Activated T-helper 2 cell treated with anti-CD3 and anti-CD28 coated beads, Interferon-gamma antibody, Interleukin-2, Interleukin-4, amounts not matched to agents 10 μg/mL and 5 μg/mL and 100 μg/mL, durations not matched to agents 14 hours and 24 hours and 36 hours (primary cell): ENCODE measurements at places on chromosomes 2 and 18. TPM values are rescaled to one million over a fixed set of nuclear protein-coding genes. Genes with fewer than 3 reads are reported as not detected.

The CCDC102B gene
- 1.2 and 1.3 TPM in 2 replicates for total RNA-seq

The CAPN14 gene
- 0.18 and 0.27 TPM in 2 replicates for total RNA-seq

The RBBP8 gene
- total RNA-seq: 92.8 and 94.5 TPM in 2 replicates

The REG1B gene
- not detected in 2 replicates for total RNA-seq

DNA sequence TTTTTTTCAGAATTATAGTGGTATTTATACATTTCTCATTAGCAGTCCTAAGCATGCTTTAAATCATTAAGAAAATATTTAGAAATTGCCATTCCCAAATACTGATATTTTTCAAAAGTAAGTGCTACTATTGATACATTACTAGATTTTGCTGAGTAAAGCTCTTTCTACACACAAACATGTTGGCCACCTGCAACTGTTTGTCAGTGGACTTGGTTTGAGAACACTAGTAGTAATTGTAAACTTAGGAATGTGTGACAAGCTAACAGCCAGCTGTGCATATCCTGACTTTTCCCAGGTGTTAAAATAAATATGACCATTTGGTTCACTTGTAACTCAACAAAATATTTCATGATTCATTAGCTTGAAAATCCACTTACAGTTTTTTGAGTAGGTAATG lies 103.1 kb downstream of the MSTN start:
- DNase-seq: no peak
- no peak overlapping the region for H3K27ac ChIP-seq
- no peaks in the 10 kb centered on the region for H3K36me3 ChIP-seq
- no peak overlapping the region for H3K4me3 ChIP-seq
- no peaks in the 10 kb centered on the region for H3K4me1 ChIP-seq

DNA sequence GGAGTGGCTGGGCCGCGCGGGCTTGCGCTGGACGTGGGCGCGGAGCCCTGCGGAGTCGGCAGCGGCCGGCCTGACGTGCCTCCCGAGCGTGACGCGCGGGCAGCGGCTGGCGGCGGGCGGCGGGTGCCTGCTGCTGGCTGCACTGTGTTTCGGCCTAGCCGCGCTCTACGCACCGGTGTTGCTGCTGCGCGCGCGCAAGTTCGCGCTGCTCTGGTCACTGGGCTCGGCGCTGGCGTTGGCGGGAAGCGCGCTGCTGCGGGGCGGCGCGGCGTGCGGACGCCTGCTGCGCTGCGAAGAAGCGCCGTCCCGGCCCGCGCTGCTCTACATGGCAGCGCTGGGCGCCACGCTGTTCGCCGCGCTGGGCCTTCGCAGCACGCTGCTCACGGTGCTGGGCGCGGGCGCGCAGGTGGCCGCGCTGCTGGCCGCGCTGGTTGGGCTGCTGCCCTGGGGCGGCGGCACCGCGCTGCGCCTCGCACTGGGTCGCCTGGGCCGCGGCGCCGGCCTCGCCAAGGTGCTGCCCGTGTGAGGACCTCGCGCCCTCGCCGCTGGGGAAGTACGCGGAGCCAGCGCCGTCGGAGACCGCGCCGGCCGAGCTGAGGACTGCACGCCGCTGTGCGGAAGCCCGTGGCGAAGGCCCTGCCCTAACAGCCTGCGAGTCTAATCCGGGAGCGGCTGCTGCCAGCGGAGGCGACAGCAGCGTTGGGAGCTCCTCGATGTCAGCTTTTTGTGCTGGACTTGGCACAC lies 526 bp downstream of the SFT2D3 start:
- H3K27me3 ChIP-seq: no peaks in the 10 kb centered on the region
- H3K36me3 ChIP-seq: peaks cover 41% of the 10 kb centered on the region
- DNase-seq: peak; percentile 81
- H3K27ac ChIP-seq: peak overlapping the region; percentile 78
- peak overlapping the region; percentile 89 for H3K4me3 ChIP-seq

DNA sequence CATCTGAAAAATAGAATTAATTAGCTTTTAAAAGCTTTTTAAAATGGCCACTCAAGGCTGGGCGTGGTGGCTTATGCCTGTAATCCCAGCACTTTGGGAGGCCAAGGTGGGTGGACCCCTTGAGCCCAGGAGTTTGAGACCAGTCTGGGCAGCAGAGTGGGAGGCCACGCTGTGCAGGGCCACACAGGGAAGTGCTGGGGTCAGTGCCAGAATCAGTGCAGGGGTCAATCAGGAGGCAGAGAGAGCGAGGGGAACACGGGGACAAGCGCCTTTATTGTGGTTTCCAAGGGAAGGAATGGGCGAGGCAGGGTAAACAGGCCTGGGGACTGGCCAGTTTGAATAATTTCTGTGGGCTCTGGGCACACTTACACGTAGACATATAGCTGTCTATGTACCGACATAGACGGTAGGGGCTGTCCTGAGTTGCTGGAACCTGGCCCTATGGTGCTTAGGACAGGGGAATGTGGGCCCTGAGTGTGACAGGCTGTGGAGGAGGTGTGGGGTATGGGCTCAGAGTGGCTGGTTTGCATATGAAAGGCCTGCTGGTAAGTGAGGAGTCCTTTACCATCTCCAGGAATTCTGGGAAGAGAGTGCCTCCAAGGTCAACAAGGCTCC lies 42.9 kb downstream of the DYSF start:
- no peak overlapping the region for H3K4me3 ChIP-seq
- no peaks in the 10 kb centered on the region for H3K4me1 ChIP-seq
- no peak overlapping the region for H3K27ac ChIP-seq
- H3K36me3 ChIP-seq: no peaks in the 10 kb centered on the region

DNA sequence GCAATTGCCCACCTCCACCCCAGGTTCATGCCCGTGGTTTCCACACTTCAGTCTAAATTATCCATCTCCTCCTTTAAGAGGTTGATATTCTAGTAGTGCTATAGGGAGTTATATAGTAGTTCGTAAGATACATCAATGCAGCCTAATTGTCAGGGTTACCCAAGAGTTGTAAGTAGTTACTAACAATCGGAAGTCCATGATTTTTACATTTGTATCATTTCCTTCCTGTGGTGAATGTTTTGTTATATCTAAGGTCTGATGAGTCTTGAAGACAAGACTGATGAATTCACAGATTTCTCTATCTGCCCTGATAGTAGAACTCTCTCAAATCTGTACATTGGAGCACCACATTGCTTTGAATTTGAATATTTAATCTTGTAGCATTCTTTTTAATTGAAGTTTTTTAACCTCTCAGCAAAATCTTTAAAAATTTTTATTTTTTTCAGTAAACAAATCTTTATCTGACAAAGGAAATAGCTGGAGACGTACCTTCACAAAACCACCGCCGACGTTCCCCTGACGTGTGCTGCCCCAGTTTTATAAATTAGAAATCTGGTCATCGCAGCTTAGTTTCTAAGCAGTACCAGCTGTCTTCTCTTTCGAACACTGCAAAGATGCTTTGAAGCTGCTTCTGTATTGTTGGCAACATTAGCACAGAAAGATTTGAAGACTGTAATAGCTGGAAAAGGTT lies 264.5 kb downstream of the SOCS6 start:
- no peaks in the 10 kb centered on the region for H3K27me3 ChIP-seq
- no peaks in the 10 kb centered on the region for H3K4me1 ChIP-seq
- H3K36me3 ChIP-seq: no peaks in the 10 kb centered on the region
- no peak overlapping the region for H3K27ac ChIP-seq
- DNase-seq: no peak

DNA sequence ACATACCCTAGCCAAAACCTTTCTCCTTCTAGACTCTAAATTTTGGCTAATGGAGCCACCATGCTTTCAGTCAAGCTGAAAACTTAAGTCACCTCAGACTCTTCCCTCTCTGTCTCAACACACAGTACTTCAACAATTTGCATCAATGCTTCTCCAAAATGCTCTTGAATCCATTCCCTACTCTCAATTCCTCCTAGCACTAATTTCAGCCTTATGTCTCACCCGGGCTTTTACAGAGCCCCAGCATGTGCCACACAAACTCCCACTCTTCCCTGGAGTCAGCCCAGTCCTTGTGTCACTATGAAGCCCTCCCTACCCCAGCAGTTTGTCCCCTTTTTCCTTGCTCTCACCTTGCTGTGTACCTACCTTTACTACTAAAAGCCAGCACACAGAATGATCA lies 38.7 kb downstream of the AAK1 start:
- peaks cover 58% of the 10 kb centered on the region for H3K36me3 ChIP-seq
- H3K4me1 ChIP-seq: peaks cover 79% of the 10 kb centered on the region
- H3K4me3 ChIP-seq: no peak overlapping the region
- no peaks in the 10 kb centered on the region for H3K27me3 ChIP-seq

GRCh38 chr2:157747695-157748370 lies 119.2 kb upstream of the ACVR1C start:
- DNase-seq: no peak
- H3K4me3 ChIP-seq: no peak overlapping the region
- peaks cover 49% of the 10 kb centered on the region for H3K4me1 ChIP-seq
- peaks cover 70% of the 10 kb centered on the region for H3K36me3 ChIP-seq

- H3K27me3 ChIP-seq: no peaks in the 10 kb centered on the region
- no peaks in the 10 kb centered on the region for H3K36me3 ChIP-seq
- no peak overlapping the region for H3K4me3 ChIP-seq
- no peak overlapping the region for H3K27ac ChIP-seq
- no peak for DNase-seq
- no peaks in the 10 kb centered on the region for H3K4me1 ChIP-seq
Observed at GRCh38 chr2:148906124-148906523, 31.1 kb downstream of the KIF5C start.

DNA sequence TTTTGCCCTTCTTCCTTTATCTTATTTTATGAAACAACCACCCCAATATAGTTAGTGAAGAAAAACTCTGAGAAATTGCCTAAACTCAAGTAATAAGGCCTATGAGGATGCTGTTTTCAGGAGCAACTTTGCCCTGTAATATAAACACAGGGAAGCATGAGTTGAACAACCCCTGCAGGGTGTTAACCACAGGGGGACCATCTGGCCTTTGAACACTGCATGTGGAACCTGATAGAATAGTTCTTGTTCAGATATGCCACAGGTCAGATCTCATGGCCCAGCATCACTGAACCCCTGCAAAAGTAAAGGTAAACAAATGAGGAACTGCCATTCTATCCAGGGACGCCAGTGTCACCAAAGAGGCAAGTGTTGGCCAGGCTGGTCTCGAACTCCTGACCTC lies 82.6 kb downstream of the MAPK4 start:
- H3K27ac ChIP-seq: no peak overlapping the region
- no peaks in the 10 kb centered on the region for H3K36me3 ChIP-seq
- no peak overlapping the region for H3K4me3 ChIP-seq
- H3K4me1 ChIP-seq: no peaks in the 10 kb centered on the region
